ENCODE measurements at places on chromosomes 2 and 18. TPM values are rescaled to one million over a fixed set of nuclear protein-coding genes. Genes with fewer than 3 reads are reported as not detected.

DNA sequence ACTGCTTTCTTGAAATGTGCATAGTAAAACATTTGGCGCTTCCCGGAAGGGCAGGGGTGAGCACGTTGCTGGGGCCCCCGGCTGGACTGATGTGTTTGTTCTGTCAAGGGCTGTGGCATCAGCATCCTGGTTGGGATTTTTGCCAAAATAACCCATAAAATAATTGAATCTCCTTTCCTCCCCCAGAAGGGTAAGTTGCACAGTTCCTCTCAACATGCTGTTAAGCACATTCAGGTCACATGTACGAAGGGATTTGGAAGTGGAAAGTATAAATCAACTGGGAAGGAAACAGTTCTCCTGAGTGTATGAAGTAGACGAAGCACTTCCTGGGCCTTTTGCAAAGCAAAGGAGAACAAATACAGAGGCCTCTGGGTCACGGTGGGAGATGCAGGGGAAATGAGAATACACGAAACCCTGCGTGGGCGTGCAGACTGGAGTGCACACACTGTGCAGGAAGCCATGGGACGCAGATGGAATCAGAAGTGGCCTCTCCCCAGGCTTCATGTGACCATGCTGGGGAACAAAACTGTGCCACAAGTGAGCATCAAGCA, 183.9 kb downstream of the LPIN1 start:
- peaks cover 11% of the 10 kb centered on the region for H3K4me1 ChIP-seq
- no peaks in the 10 kb centered on the region for H3K36me3 ChIP-seq
- peak; percentile 9 for DNase-seq
- H3K27ac ChIP-seq: no peak overlapping the region

- H3K27me3 ChIP-seq: peaks cover 4% of the 10 kb centered on the region
- H3K36me3 ChIP-seq: no peaks in the 10 kb centered on the region
- no peaks in the 10 kb centered on the region for H3K4me1 ChIP-seq
- no peak overlapping the region for H3K4me3 ChIP-seq
- H3K27ac ChIP-seq: no peak overlapping the region
Observed at GRCh38 chr18:59093668-59094067, 46.0 kb upstream of the SEC11C start.

- peaks cover 10% of the 10 kb centered on the region for H3K4me1 ChIP-seq
- no peak overlapping the region for H3K4me3 ChIP-seq
- no peaks in the 10 kb centered on the region for H3K36me3 ChIP-seq
- no peak for DNase-seq
Observed at GRCh38 chr18:44735096-44735495, 54.4 kb downstream of the SETBP1 start.

- peak overlapping the region; percentile 93 for H3K4me3 ChIP-seq
- peaks cover 38% of the 10 kb centered on the region for H3K4me1 ChIP-seq
- peaks cover 28% of the 10 kb centered on the region for H3K36me3 ChIP-seq
- H3K27ac ChIP-seq: peak overlapping the region; percentile 96
- no peaks in the 10 kb centered on the region for H3K27me3 ChIP-seq
Observed at GRCh38 chr18:2656981-2657512, 1.5 kb downstream of the SMCHD1 start.

XIRP2 gene
- not detected for total RNA-seq

DNA sequence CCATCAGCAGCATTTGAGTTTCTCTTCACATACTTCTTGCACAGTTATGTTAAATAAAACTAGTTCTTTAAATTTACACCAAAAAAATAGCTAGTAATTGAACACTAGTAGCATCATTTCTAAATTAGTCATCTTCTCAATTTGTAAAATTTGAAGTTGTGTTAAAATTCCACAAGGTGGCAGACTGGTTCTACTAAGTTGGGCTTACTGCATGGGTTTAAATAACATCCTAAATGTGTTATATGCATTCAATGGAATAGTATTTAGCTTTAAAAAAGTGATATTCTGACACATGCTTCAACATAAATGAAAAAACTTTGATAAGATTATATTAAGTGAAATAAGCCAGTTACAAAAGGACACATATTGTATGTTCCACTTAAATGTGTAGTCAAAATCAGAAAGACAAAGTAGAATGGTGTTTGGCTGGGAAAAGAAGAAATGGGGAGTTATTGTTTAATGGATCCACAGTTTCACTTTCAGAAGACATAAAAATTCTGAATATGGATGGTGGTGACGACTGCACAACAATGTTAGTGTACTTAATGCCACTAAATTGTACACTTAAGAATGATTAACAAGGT, 28.7 kb upstream of the RPRD1A start:
- no peaks in the 10 kb centered on the region for H3K4me1 ChIP-seq
- no peaks in the 10 kb centered on the region for H3K27me3 ChIP-seq
- no peak overlapping the region for H3K4me3 ChIP-seq

- H3K4me1 ChIP-seq: peaks cover 32% of the 10 kb centered on the region
- peaks cover 7% of the 10 kb centered on the region for H3K36me3 ChIP-seq
- no peak overlapping the region for H3K4me3 ChIP-seq
- H3K27ac ChIP-seq: peak overlapping the region; percentile 85
Observed at GRCh38 chr2:241729868-241730267, 4.6 kb upstream of the D2HGDH start.

DNA sequence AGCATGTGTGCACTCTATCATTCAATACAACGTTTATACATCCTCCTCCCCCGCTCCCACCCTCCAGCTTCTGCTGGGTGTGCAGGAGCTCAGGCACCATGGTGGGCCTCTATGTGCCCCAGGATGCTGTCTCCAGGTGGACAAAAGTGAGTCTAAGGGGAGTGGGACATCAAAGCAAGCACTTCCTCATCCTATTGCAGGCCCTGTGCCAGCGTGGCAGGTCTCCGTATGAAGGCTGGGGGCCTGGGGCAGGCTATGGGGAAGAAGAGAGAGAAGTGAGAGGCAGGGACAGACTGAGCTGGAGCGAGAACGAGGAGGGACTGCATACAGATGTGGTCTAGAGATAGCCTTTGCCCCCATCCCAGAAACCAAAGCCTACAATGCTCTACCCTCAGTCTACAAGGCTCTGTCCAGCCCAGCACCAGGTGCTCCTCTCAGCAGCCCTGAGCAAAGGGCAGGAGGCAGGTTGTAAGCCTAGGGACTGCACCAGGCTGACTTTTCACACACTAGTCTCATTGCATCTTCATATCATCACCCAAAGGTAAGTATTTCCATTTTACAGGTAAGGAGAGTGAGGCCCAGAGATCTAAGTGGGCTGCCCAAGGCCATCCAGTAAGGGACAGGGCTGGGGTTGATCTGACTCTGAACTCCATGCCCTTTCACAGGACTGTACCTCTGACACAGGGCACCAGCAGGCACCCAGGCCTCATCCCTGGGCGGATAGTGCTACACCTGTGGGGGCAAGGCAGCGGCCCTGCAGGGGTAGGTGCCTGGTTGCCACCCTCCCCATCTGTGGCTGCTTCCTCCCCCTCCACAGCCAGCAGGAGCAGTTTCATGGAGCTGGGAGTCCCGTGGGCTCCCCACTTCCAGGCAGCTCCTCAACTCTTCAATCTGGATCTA, 14.0 kb upstream of the ARID5A start:
- no peaks in the 10 kb centered on the region for H3K27me3 ChIP-seq
- no peak overlapping the region for H3K4me3 ChIP-seq
- no peak for DNase-seq
- no peak overlapping the region for H3K27ac ChIP-seq

- no peaks in the 10 kb centered on the region for H3K27me3 ChIP-seq
- no peaks in the 10 kb centered on the region for H3K36me3 ChIP-seq
- H3K27ac ChIP-seq: no peak overlapping the region
- H3K4me1 ChIP-seq: no peaks in the 10 kb centered on the region
- DNase-seq: no peak
Observed at GRCh38 chr18:7147399-7147798, 29.8 kb upstream of the LAMA1 start.

CRYGD gene
- not detected for total RNA-seq

NAT8 gene
- total RNA-seq: not detected

HOXD3 gene
- not detected for total RNA-seq

EIF2B4 gene
- total RNA-seq: 24.4 TPM

- DNase-seq: no peak
- no peaks in the 10 kb centered on the region for H3K27me3 ChIP-seq
- no peaks in the 10 kb centered on the region for H3K36me3 ChIP-seq
- no peak overlapping the region for H3K4me3 ChIP-seq
Observed at GRCh38 chr18:34543945-34544344, 166.2 kb upstream of the DTNA start.

- no peak overlapping the region for H3K27ac ChIP-seq
- H3K36me3 ChIP-seq: no peaks in the 10 kb centered on the region
- H3K4me3 ChIP-seq: no peak overlapping the region
- H3K27me3 ChIP-seq: peaks cover 2% of the 10 kb centered on the region
- H3K4me1 ChIP-seq: peaks cover 4% of the 10 kb centered on the region
- DNase-seq: no peak
Observed at GRCh38 chr2:85731606-85732005, 22.2 kb upstream of the ATOH8 start.

- H3K27ac ChIP-seq: no peak overlapping the region
- H3K27me3 ChIP-seq: no peaks in the 10 kb centered on the region
- H3K4me1 ChIP-seq: no peaks in the 10 kb centered on the region
- H3K36me3 ChIP-seq: peaks cover 76% of the 10 kb centered on the region
- no peak overlapping the region for H3K4me3 ChIP-seq
Observed at GRCh38 chr2:182767578-182767977, 51.5 kb downstream of the DNAJC10 start.

DNA sequence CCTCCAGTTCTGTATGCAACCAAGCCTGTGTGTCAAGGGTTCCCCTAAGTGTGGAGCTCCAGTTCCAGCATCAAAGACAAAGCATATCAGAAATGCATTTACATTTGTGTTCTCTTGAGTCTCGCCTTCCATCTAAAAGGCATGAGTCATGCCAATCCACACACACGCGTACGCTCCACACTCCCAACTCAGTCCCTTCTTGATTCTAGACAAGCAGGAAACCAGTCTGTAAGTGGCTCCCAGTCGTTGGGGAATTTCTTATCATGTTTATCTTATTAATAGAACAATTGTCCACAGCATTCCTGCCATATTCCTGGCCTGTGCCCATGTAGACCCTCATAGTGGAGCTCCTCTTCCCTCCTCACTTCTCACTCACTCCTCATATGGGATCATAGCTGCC, 86.4 kb upstream of the SLC35G4 start:
- peaks cover 4% of the 10 kb centered on the region for H3K27me3 ChIP-seq
- H3K4me1 ChIP-seq: no peaks in the 10 kb centered on the region
- no peaks in the 10 kb centered on the region for H3K36me3 ChIP-seq

GRCh38 chr18:3037423-3037915, 24.5 kb upstream of the LPIN2 start:
- H3K4me1 ChIP-seq: peaks cover 18% of the 10 kb centered on the region
- H3K27ac ChIP-seq: no peak overlapping the region
- H3K4me3 ChIP-seq: no peak overlapping the region

ZNF385B gene
- total RNA-seq: not detected

GRCh38 chr2:215751911-215752272, 261.5 kb downstream of the MREG start:
- no peaks in the 10 kb centered on the region for H3K36me3 ChIP-seq
- no peak overlapping the region for H3K4me3 ChIP-seq

- H3K4me3 ChIP-seq: no peak overlapping the region
- H3K36me3 ChIP-seq: no peaks in the 10 kb centered on the region
- H3K4me1 ChIP-seq: no peaks in the 10 kb centered on the region
- no peaks in the 10 kb centered on the region for H3K27me3 ChIP-seq
Observed at GRCh38 chr2:141899740-141900139, 231.1 kb downstream of the LRP1B start.

DNA sequence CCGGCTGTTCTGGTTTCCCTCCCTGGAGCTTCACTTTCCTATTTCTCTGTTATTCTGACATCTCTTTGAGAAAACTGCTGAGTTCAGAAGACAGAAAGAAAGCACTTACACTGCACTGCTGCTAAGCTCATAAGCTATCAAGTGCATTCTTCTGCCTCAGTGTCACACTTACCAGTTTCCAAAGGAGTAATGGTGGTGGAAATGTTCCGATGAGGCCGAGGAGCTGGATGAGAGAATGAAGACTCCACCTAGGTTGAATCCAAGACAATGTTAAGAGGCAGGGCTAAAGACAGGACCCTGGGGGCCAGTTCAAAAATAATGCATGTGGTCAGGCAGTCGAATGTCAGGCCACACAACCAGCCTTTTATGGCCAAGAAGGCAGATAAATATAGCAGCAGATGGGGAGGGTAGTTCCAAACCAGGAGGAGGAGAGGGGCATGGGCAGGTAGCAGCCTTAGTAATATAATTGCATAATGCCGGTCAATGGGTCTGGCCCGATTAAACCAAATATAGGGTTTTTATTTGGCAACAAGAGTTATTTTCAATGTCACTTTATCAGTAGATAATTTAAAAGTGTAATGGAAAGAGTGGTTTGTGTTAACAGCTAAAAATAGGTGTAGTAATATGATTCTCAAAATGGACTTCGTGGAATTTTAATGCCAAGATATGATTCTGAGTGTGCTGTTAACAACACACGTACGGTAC, at the start of gene MYOM1:
Gene MYOM1 (minus strand): TSS at position 338 of the 705 bp plus-strand sequence. CDS start 4,745 bp downstream, outside the sequence.
- H3K27me3 ChIP-seq: no peaks in the 10 kb centered on the region
- no peak for DNase-seq
- no peak within 1 kb of the TSS for H3K4me3 ChIP-seq
- H3K36me3 ChIP-seq: no peaks in the 10 kb centered on the region
- H3K27ac ChIP-seq: no peak within 1 kb of the TSS
- peaks cover 4% of the 10 kb centered on the region for H3K4me1 ChIP-seq

- no peaks in the 10 kb centered on the region for H3K27me3 ChIP-seq
- H3K27ac ChIP-seq: no peak overlapping the region
- no peaks in the 10 kb centered on the region for H3K36me3 ChIP-seq
- H3K4me3 ChIP-seq: no peak overlapping the region
Observed at GRCh38 chr2:202065876-202066275, 7.2 kb upstream of the KIAA2012 start.

VWA3B gene
- total RNA-seq: not detected

GRCh38 chr2:212274215-212274614, 264.4 kb downstream of the ERBB4 start:
- no peak overlapping the region for H3K4me3 ChIP-seq
- H3K27me3 ChIP-seq: no peaks in the 10 kb centered on the region
- no peak overlapping the region for H3K27ac ChIP-seq
- no peaks in the 10 kb centered on the region for H3K4me1 ChIP-seq

DNA sequence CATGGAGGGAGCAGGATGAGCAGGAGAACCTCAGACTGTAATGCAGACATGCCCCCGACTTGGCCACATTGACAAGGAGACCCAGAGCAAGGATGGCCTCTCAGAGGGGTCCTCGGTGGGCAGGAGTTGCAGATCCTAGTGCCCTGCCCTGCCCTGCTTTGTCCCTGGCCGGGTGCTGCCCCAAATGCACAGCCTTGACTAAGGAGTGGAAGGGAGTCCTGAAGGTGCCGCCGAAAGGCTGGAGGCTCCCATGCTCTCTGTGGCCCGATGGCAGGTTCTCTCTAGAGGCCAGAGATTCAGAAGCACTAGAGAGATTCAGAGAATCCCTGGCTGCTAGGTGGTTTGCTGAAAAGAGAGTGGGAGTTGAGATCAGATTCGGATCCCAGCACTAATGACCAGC, 64.4 kb downstream of the MARCO start:
- no peaks in the 10 kb centered on the region for H3K36me3 ChIP-seq
- no peaks in the 10 kb centered on the region for H3K4me1 ChIP-seq
- H3K4me3 ChIP-seq: no peak overlapping the region
- no peak overlapping the region for H3K27ac ChIP-seq

CHRNG gene
- not detected for total RNA-seq

ALPP gene
- not detected for total RNA-seq

- H3K27me3 ChIP-seq: peaks cover 30% of the 10 kb centered on the region
- DNase-seq: no peak
- no peak overlapping the region for H3K4me3 ChIP-seq
- H3K36me3 ChIP-seq: no peaks in the 10 kb centered on the region
- no peaks in the 10 kb centered on the region for H3K4me1 ChIP-seq
Observed at GRCh38 chr2:119218478-119219064, 5.1 kb upstream of the STEAP3 start.

- no peaks in the 10 kb centered on the region for H3K4me1 ChIP-seq
- H3K27me3 ChIP-seq: no peaks in the 10 kb centered on the region
- no peak for DNase-seq
- no peak overlapping the region for H3K4me3 ChIP-seq
- H3K27ac ChIP-seq: no peak overlapping the region
Observed at GRCh38 chr2:85248773-85249509, 78.8 kb downstream of the TGOLN2 start.

AMER3 gene
- not detected for total RNA-seq
